Activated naive CD8-positive, alpha-beta T cell treated with anti-CD3 and anti-CD28 coated beads, Interleukin-2, amount 50 U/mL, for 16 hours (primary cell): ENCODE measurements at places on chromosomes 4 and X.

DNA sequence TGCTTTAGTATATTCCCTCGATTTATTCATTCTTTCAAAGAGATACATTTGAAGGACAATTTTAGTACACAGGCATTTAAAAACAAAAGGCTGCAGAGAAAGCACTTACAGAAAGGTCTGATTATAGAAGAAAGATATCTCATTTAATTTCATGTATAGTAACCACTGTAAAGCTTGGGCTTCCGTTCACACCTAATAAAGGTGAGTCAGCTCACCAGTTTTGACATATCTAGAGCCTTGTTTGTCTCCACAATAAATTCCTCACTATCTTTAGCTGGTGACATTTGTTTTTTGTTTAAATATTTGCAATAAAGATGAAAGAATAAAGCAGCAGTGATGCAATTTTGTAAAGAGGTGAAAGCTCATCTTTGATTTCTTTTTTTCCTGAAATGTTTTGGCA, 1.1 kb upstream of the EPHA5 start:
- no peak for DNase-seq

- DNase-seq, result no peak
Observed at GRCh38 chr4:86926435-86927086, 8.2 kb upstream of the AFF1 start.

DNA sequence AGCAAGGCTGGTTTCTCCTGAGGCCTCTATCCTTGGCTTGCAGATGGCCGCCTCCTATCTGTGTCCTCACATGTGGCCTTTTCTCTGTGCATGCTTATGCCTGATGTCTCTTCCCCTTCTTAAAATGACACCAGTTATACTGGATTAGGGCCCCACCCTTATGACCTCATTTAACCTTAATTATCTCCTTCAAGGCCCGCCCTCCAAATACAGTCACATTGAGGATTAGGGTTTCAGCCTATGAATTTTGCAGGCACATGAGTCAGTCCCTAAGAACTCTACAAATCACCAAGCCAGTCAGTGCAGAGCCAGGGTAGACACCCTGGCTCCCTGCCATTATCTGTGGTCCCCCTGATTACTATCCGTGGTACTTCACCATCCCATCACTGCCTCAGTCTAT, 51.6 kb downstream of the MAML3 start:
- no peak for DNase-seq

DNA sequence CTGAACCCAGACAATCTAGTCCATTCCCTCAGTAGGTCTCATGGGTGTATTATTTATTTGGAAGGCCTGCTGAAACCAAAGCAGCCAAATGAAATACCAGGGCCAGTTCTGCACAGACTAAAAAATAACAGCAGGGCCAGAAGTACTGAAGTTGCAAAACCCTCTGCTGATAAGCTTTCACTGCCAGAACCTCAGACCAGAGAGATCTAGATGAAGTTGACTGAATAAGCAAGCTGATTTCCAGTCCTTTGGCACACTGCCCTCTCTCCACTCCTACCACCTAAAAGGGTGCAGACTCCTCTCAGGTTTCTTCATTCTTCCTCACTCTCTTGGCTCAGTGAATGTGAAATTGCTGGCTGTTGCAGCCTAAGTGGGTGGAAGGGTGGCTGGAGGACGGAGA, 276.7 kb upstream of the KLF3 start:
- no peak for DNase-seq

DNA sequence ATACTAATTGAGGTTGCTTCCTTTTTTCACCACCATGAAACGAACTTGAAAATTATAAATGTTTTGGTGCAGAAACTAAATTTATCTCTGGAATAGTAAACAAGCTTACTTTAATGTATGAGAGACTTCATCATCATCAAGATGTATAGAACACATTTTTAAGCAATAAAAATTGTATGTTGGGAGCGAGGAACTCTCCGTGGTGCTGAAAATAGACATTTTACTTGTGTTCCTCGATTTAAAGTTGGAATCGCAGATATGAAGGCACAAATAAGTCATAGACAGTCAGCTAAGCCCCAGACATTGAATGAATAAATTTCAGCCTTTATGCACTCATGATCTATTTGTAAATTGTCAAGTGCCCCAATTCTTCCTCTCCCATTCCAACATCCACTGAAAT, 310.7 kb downstream of the STK32B start:
- no peak for DNase-seq
